ENCODE measurements at places on chromosomes 1 and 21.

GRCh38 chr1:204376465-204376864 lies 16.7 kb upstream of the PLEKHA6 start:
- DNase-seq, result no peak

GRCh38 chr1:95247607-95248006 lies 13.6 kb downstream of the RWDD3 start:
- no peak for DNase-seq

DNA sequence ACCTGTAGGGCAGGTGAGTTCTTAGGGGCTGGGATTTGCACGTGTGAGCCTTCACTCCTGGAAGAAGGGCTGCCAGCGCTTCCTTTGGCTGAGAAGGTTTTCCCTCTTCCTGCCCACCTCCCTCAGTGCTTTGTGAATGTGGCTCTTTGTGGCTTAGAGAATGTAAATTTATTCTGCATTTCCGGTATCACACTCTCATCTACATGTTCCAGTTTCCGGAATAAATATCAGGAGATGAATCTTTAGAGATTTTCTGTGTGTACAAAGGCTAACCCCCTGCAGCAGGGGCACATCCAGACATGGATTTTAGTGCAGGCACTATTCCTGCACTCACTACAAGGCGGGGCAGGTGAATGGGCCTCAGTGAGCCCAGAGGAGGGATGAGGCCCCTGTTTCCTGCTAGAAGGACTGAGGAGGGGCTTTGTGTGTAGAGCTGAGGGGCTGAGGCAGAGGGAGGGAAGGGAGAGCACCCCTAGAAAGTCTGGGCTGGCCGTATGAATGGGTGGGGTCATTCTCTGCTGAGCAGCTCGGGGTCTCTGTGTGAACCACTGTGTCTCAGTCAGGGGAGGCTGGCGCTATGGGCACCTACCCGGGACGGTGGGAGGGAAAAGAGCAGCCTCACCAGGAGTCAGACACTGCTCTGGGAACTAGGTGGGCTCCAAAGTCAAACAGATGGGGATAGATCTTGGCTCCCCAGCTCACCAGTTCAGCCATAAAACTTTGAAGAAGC lies 207.5 kb downstream of the MATN1 start:
- DNase-seq, result no peak

DNA sequence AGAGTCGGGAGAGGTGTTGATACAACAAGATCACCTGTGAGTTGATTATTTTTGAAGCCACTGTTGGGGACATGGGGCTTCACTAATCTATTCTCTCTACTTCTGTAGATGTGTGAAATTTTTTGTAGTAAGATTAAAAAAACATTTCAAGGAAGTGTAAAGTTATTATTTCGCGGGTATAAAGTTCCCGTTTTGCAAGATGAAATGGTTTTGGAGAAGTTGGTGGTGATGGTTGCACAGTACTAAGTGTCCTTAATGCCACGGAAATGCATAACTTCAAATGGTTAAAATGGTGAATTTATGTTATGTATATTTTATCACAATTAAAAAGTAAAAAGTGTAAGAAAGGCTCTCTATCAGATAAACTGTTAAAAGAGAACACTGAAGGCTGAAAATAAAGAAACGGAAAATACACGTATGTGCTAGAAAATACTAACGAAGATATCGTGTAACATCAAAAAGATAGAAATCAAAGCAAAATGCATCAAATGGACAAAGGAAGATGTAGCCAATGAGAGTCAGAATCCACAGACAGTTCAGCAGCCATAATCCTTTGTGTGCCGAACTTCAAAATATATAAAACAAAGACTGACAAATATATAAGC lies 2.9 kb upstream of the ITGB2 start:
- no peak for DNase-seq

DNA sequence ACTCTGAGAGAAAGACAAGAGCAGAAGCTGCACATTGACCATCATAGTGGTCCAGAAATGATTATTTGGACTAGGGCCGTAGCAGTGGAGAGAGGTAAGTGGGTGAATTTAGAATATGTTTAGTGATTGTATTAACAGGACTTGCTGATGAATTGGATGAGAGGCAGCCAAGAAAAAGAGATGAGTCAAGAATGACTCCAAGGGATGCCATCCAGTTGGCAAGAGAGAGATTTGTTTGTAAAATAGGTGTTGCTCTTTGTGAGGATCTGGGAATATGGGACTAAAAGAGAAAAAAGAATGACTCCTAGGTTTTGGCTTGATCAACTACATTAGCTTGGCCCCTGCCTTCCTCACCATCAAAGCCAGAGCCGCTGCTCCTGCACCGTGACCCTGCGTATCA lies 54.2 kb upstream of the ARTN start:
- peak; percentile 23 for DNase-seq

DNA sequence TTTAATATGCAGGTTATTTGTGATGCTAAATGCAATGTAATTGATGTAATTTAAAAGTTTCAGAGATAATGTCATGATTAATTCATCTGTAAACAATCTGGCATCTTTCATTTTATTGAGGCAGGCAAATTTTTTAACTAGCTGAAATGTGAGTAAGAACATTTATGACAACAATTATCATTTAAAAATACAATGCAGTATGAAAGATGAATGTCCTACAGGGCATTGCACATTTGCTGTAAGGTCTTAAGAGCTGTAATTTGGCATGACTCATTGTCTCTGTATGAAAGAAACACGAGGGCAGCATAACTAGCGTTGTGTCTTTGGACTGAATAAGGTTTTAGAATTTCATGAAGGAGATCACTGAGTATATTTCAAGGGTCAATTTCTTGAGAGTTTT lies 642.8 kb downstream of the PLA2G4A start:
- peak; percentile 91 for DNase-seq

DNA sequence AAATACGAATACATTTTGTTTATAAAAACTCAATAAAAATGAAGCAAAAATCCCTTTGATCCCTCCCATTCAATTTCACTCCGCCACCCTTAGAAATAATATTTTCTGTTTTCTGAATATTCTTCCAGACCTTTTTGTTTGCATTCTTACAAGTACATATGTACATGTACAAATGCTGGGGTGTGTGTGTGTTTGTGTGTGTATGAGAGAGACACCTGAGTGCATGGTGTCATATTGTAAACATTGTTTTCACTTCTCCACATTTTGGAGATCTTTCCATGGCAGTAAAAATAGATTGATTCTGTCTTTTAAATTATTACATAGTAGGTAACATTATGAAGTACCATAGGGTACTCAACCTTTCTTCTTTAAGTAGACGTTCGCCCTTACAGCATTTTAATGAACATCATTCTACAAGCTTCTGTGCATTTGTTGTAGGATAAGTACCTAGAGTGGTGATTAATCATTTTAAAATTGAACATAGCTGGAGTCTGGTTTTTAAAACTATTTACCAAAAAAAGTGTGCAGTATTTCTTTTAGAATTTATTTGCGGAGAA lies 1.3 kb upstream of the MPC2 start:
- no peak for DNase-seq

- no peak for DNase-seq
Measured at GRCh38 chr21:34179204-34179935, 106.0 kb downstream of the MRPS6 start.

- DNase-seq, result peak; percentile 76
Measured at GRCh38 chr1:214833178-214833756, 230.3 kb downstream of the CENPF start.

- DNase-seq, result no peak
Measured at GRCh38 chr1:200729863-200730262, 8.8 kb upstream of the CAMSAP2 start.

GRCh38 chr1:165828669-165829329 lies 1.4 kb downstream of the UCK2 start:
- peak; percentile 87 for DNase-seq

DNA sequence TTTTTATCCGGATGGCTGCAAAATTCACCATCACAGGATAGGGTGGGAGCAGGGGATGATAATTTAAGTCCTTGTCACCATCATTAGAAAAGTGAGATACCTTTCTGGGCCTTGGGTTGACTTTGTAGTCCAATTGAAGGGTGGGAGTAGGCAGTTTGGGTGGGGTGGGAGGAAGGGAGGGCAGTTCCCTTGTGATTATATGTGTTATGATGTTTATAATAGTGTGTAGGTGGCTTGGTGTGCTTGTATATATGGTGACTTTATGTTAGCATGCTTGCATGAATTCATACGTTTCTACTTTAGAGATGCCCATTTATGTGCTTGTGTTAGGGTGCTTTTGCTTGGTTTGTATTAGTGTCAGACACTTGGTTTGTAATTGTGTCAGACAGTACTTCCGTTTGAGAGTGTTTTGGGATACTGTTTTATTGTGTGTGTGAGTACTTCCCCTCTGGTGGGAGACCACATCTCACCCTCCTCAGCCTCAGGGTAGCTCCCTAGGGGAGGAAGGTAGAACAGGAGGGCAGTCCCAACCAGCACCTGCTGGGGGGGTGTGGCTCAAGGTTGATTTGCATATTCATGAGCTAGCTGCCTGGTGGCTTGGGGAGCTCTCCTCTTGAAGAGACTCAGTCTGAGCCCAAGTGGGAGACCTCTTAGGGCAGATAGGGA lies 6.3 kb upstream of the POU3F1 start:
- no peak for DNase-seq

GRCh38 chr1:110068646-110069403 lies 1.6 kb downstream of the ALX3 start:
- DNase-seq, result no peak

DNA sequence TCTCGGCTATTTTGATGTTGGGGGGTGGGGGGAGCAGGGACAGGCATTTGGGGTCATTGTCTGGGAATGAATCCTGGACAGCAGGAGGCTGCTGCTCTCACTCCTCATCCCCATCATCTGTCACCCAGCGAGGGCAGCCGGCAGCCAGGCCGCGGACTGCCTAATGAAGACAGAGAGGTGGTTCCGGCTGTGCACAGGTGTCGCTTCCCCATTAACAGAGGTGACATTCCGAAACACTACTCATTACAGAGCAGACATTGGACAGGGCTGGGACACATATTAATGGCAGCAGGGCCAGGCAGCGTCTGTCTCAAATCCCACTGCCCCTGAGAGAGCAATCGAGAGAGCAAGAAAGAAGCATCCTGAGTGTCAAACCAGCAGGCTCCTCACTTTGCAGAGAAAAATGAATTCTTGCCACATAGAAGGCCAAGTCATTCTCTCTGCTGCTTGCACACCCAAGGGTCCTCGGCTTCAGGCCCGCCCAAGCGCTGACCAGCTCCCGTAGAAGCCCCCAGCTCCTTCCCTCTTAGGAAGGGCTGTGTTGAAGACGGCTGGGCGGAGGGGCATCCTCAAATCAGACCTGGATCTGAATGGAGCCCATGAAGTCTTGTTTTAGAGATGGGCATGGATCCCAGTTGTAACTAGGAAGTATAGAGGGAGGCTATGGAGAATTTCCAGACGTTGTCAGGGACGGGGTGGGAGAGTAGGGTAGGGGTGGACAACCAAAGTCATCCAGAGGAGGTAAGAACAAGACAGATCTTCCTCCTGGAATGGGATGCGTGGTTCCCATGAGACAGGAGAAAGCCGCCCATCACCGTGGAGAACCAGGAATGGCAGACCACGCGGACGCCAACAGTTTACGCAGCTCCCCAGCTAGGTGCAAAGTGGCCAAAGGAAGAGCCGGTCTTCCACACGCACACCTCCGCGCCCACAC lies 8.2 kb upstream of the LEMD1 start:
- no peak for DNase-seq

DNA sequence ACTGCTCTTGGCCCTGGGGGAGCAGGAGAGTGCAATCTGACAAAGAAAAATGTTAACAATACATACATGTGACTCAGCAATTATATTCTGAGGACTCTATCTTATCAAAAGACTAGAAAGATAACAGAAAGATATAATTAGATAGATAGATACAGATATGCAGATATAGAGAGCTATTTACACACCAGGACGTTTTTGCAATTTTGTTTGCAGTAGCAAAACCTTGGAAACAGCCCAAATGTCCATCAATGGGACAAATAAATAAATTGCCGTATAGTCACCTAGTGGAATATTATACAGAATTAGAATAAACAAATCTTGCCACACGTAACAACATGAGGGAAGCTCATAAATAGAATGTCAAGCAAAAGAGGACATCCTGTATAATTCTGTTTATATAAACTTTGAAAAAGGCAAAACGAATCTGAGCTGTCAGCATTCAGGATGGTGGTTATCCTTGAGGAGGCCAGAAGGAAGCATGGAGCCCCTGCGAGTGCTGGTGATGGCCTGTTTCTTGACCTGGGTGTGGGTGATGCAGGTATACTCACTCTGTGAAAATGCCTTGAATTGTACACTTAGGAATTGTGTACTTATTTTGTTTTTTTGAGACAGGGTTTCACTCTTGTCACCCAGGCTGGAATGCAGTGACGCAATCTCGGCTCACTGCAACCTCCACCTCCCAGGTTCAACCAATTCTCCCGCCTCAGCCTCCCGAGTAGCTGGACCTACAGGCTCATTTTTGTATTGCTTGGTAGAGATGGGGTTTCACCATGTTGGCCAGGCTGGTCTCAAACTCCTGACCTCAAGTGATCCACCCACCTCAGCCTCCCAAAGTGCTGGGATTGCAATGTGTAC lies 12.8 kb upstream of the TRIM63 start:
- no peak for DNase-seq

DNA sequence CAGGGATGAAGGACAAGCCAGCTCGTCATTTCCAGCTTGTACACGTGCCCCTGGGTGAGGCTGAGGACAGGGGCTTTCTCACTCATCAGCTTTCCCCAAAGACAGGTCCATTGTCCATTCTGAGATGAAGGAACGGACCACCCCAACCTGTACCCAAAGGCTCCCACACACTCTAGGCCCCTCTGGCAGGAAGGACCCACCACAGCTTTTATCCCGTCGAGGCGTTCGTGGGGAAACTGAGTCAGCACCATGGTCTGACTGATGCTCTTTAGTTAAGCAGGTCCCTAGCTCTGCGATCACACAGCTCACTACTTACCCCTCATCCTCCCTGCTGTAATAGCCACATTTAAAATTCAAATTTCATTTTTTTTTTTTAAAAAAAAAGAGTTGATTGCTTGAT lies 117.3 kb downstream of the AJAP1 start:
- DNase-seq, result no peak

GRCh38 chr21:40587736-40588346 lies 259.1 kb downstream of the DSCAM start:
- no peak for DNase-seq

- no peak for DNase-seq
Measured at GRCh38 chr1:43522431-43522775, 8.3 kb upstream of the PTPRF start.

DNA sequence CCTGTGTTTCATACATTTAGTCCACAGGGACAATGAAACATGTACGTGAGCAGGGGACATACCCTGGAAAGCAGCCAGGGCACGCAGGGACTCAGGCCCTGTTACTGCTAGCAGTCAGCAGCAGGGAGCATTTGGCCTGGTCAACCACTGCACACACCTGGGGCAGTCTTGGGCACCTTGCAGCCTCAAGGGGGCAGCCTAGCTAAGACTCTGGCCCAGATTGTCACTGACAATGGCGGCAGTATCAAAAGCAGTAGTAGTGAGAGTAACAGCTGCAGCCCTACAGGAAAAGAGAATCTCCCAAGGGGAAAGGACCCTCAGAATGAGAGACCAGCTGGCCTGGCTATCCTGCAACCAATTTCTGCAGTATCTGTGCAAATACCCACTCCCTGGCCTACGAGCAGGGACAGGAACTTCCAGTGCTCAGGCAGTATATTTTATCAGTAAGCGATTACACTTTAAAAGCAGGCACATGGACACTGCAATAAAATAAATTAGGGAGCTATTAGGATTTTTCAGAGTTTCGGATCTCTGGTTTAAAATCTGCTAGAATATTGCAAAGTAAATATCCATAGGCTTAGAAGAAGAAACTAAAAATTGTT lies 475.6 kb downstream of the LTN1 start:
- DNase-seq, result peak; percentile 53

Measured in amniotic epithelial cell (primary cell).